ENCODE measurements at places on chromosomes 3 and 15. TPM values are rescaled to one million over a fixed set of nuclear protein-coding genes. Genes with fewer than 3 reads are reported as not detected.

The TYRO3 gene
- total RNA-seq = 12.3 TPM

The ELL3 gene
- 0.61 TPM for total RNA-seq

- DNase-seq = no peak
Observed at GRCh38 chr15:38070778-38071177, 136.3 kb downstream of the TMCO5A start.

- no peak for DNase-seq
Observed at GRCh38 chr15:38021259-38021658, 86.8 kb downstream of the TMCO5A start.

- no peak for DNase-seq
Observed at GRCh38 chr3:126289096-126289495, 68.1 kb downstream of the KLF15 start.

DNA sequence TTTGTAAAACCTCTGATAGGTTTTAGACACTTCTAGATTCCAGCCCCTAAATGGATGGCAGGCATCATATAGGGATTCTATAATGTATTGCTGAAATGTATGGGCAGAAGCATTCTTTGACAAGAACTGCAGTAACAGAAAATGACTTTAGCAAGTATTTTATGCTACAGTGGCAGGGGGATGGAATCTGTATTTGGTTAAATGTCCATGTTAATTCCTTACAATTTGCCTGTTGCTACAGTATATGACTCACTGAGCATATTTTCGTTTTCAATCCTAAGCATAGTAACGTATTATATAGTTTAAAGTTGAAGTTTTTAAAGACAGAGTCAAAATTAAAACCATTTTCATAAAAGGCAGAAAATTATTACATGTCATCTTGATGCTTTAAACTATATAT is 150.1 kb downstream of the MEX3B start:
- no peak for DNase-seq

DNA sequence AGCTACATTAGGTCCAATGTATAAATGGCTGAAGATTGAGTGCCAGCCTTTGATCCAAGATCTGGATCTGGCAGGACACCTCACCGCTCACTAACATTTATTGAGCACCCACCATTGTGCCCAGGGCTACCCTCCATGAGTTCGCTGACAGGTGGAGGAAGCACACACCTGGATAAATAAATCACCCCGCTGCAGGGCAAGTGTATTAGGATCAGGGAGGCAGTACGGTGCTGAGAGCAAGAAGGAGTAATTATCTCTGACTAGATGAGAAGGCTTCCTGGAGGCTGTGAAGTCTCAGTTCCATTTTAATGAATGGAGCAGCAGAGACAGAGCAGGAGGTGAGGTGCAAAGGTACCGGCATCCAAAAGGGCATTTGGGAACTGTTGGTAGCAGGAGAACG is 104.1 kb downstream of the LIPC start:
- no peak for DNase-seq

DNA sequence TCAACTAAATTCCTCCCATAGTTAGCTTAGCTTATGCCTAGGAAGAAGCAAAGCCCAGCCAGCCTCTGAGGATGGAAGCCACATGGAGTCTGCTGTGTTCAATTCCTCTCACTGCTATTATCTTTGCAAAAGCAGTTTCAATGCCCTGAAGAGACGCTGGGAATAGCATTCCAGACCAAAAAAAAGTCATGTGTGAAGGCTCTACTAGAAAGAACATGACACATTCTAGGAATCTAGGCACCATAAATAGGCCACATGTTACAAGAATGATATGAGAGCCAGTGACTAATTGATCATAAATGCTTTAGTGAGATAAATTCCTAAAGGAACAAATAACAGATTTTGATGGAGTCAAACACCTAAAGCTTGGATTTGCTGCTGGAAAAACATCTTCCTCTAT is 800.8 kb downstream of the TUSC7 start:
- DNase-seq = no peak

DNA sequence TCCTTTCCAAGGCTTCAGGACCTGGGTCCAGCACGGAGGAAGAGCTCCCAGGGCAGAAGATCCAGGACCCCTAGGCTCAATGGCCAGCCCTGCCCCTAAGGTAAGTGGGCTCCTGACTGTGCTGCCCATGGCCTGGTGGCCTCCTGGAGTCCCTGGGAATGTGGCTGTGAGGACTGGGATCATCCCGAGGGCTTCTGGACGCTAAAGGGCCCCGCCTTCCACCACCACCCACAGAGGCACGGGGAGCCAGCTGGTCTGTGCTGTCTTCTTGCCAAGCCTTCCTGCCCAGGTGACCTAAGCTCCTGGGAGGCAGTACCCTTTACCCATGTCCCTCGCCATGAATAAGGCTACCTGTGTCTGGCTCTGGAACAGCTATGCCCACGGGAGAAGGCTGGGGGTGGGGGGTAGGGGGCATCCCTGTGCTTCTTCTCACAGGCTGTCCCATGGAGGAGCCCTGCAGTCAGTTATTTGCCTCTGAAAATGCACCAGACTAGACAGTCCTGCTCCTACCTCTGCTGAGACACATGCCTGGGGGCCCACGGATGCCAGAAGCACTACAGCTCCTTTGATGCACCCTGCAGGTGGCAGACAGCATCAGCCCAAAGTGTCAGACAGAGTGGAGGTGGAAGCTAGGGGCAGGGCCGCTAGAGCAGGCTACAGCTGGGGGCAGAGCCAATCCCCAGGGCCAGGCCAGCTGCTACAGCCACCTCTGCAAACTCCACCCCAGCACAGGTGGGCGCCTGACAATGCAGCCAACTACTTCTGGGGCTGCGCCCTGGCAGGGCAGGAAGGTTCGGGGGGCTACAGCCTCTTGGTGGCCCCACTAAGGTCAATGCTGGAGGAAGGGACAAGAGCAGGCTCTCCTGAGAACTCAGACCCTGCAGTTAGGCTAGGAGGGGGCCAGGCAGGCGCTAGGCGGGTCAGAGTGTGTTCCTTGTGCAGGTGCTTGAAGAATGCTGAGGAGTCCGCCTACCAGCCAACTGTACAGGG is 90.9 kb downstream of the SEC22A start:
- no peak for DNase-seq

DNA sequence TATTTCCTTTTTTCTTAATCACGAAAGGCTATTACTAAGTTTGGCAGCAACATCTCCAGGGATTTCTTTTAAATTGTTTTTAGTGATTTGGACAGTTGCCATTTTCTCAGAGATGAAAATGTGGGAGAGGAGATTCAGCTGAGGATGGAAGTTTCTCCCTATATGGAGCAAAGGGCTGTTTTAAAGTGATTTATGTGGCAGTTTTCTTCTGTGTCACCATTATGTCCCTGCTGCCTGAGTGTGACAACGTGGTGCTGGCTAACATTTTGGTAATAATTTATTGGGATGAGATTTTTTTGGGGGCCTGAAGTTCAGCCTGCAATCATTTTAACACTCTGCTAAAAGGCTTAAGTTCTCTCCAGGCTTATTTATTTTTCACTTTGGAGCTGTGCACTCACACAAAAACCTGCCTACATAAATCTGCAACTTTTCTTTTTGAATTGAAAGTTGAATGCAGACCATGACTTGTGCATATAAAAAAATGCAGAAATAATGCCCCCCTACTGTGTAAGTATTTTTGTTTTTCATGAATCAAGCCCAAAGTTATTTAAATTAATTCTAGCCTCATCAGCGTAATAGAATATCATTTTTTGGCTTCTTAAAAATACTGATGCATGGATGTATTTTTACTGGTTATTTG is 210.9 kb downstream of the ZIC1 start:
- no peak for DNase-seq

- no peak for DNase-seq
Observed at GRCh38 chr15:100692671-100693070, 90.3 kb downstream of the ASB7 start.

- no peak for DNase-seq
Observed at GRCh38 chr3:195849322-195850074, 37.8 kb upstream of the MUC4 start.

GRCh38 chr3:147372525-147373027 is 33.8 kb downstream of the ZIC4 start:
- DNase-seq = no peak

The NXPE3 gene
- 3.9 TPM for total RNA-seq

DNA sequence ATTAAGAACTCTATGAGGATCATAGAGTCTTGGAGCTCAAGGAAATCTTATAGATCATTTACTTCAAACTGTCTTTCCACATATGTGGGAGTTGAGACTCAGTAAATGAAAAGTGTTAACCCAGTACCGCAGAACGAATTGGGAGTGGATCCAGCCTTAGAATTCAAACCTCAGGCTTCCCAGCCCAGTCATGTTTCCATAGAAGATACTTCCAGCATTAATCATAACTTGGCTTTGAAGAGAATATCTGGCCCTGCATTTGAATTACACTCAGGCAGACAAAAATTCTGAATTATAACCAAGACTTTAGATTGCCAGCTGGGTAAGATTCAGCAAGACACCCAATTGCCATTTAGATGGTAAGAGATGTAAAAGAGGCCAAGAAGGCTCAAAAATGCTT is 972.0 kb downstream of the TUSC7 start:
- DNase-seq = no peak

DNA sequence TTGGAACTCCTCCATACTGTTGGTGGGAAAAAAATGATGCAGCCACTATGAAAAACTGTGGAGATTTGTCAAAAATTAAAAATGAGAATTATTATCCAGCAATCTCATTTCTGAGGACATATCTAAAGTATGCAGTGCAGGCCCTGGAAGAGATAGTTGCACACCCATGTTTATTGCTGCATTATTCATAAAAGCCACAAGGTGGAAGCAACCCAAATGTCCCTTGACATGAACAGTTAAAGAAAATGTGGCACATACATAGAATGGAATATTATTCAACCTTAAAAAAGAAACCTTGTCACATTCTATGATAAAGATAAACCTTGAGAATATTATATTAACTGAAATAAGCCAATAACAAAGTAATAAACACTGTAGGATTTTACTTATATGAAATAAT is 80.9 kb upstream of the ARHGEF26 start:
- DNase-seq = peak; percentile 49

The ANKRD63 gene
- not detected for total RNA-seq

The TM2D3 gene
- 26.2 TPM for total RNA-seq

The WDR93 gene
- 0.47 TPM for total RNA-seq

The CLDN18 gene
- total RNA-seq = not detected

- no peak for DNase-seq
Observed at GRCh38 chr3:190224456-190224855, 97.8 kb downstream of the CLDN1 start.

The ARHGEF3 gene
- 10.6 TPM for total RNA-seq

DNA sequence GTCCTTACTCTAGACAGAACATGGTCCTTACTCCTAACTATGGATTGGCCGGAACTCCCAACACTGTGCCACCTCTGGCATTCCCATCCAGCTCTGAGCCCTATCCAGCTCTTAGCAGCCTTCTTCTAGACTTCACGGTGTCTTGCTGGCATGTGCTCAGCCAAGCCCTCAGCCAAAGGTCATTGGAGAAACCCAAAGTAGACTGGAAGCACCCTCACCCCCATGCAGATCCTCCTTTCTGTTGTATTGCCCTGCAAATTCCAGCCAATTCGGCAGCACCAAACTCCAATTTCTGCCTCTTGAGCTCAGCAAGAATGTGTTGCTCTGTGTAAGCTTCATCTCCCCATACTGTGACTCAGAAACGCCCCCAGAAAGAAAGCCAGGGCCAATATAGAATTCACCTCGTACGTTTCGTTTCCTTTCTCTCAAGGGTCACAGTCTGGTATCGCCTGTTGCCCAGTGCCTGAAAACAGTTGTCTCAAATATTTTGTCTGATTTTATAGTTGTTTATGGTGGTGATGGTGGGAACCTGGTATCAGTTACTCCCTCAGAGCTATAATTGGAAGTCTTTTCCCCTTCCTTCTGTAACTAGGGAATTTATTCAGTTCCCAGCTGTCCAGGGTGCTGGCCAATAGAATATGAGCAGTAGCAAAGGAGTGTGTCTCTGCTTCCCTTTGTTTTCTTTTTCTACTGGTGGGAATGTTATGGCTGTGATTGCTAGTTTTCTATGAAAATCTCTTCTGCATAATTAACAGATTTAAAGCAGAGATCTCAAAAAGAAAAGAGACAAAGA is 28.4 kb upstream of the EPHB3 start:
- DNase-seq = no peak

- DNase-seq = no peak
Observed at GRCh38 chr3:155190691-155191090, 102.8 kb downstream of the STRIT1 start.

DNA sequence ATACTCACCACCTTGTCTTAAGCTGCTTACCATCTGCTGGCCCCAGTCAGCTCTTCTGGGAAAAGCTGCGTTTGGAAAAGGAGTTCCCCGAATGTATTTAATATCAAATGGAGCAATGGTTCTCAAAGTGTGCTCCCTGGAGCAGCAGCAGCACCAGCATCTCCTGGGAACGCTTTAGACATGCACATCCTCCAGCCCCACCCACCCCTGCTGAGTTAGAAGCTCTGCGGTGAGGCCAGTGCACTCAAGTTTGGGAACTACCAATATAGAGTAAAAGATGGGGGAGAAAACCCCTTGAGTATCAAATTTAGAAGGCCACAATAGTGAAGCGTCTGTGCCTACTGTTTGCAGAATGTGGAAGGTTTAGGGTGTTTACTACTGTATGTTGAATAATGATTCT is 124.0 kb upstream of the TOPAZ1 start:
- no peak for DNase-seq

The SLC4A7 gene
- total RNA-seq = 37.2 TPM

The UBA3 gene
- 41.1 TPM for total RNA-seq

DNA sequence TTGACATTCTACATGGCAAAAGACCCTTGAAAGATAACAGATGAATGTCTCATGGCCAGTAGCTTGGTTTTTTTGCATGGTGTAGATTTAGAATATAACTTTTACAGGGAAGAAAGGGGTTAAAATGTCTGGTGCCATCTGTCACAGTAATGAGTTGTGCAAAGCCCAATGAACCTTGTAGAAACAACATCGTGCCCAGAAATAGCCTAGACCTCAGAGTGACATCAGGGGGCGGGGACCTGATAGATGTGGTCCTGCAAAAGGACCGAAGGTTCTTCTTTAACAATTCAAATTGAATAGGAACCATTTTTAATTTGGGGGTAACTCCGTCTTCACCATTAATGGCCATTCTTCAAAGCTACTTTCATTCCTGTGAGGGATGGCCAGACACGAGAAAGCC is 254.1 kb upstream of the CTDSPL start:
- no peak for DNase-seq

- DNase-seq = no peak
Observed at GRCh38 chr3:89845053-89845452, 737.6 kb downstream of the EPHA3 start.

DNA sequence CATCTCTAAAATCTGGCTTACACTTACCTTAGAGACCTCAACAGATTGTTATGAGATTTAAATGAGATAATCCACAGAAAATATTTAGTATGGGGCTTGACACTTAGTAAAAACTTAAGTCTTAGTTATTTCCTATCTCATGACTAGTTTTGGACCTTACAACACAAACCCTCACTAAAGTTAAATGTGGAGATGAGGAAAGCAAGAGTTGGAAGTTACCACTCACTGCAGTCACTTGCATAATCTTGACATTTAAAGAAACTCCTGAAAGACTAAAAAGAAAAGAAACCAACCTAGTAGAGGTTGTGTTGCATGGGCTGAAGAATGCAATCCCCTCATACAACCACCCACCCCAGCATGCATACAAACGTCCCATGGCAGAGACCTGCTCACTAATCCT is 40.1 kb downstream of the ITGB5 start:
- DNase-seq = no peak

The PRICKLE2 gene
- 9.6 TPM for total RNA-seq

All from MCF 10A (cell line).